H1 (cell line): ENCODE measurements at places on chromosomes 6 and 20. TPM values are rescaled to one million over a fixed set of nuclear protein-coding genes. Genes with fewer than 3 reads are reported as not detected.

Gene RNF8
- total RNA-seq, result 44.7 and 46.2 TPM in 2 replicates

Gene CASS4
- not detected in 2 replicates for total RNA-seq

DNA sequence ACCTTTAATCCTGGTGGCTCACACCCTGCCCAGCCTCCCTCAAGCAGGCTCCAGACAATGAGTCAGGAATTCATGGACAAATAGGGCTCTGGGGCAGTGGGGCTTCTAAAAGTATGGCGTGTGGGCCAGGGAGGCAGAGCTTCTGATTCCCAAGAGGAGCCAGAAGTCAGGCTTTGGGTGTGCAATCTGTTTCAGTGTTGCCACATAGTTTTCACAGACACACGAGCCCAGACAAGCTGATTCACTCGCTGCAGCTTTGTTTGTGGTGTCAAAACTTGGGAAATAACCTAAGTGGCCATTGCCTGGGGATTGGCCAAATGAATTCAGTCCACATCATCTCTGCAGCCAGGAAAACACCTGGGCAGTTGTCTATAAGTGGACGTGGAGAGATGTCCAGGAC is 9.2 kb downstream of the PEDS1 start:
- no peak for DNase-seq

DNA sequence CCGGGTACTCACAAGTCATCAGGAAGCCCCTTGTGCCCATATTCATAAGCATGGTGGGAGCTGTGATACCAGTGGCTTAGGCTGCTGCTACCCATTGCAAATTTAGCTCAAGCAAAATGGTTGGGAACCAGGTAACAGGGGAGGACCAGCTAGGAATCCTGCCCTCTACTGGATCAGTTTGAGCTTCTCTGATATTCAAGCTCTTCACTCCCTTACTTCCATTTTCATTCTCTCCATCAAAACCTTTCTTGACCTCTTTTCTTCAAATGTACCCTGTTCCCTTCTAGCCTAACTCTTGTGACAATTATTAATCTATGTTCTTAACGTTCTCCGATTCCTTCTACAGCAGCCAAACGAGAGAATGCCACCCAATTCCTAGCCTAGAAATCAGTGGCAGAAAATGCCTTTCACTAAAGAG is 9.7 kb downstream of the NOL7 start:
- DNase-seq, result no peak

DNA sequence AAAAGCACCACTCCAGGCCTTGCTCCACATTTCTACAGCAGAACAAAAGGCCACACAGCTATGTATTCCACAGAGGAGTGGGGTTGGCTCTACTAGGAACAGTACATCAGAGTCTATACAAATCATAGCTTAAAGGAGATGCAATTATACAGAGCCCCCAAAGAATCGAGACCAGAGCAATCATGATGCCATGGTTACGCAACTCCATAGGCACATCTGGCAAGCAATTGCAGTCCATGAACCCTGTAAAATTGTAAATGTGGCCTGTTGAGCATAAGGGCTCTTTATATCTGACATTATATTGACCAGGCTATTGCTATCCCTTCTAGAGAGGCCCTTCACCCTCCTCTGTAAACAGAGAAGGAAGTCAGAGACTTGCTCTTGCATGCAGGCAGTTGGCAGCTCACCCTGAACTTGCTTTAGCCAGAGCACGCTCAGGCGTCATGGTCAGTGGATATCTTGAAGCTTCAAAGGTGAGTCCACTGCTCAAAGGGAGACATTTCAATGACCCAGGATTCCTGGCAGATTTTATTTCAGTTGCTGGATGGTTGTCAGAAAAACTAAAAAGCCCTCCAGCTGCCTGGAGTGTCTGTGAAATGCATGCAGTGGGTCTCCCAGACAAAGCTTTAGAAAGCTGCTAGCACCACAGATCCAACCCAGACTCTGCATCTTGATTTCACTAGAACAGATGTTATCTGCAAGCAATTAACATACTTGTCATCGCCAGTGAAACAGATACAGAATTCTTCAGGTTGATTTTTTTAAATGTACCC is 357.2 kb downstream of the CENPW start:
- no peak for DNase-seq
